ENCODE measurements at places on chromosomes 6 and 20. TPM values are rescaled to one million over a fixed set of nuclear protein-coding genes. Genes with fewer than 3 reads are reported as not detected.

- no peaks in the 10 kb centered on the region for H3K27me3 ChIP-seq
- peak; percentile 53 for DNase-seq
- H3K27ac ChIP-seq, result peak overlapping the region; percentile 99
- no peaks in the 10 kb centered on the region for H3K36me3 ChIP-seq
- H3K4me1 ChIP-seq, result peaks cover 60% of the 10 kb centered on the region
These were observed 1.2 kb downstream of the IFNGR1 start for GRCh38 chr6:137217801-137218472.

DNA sequence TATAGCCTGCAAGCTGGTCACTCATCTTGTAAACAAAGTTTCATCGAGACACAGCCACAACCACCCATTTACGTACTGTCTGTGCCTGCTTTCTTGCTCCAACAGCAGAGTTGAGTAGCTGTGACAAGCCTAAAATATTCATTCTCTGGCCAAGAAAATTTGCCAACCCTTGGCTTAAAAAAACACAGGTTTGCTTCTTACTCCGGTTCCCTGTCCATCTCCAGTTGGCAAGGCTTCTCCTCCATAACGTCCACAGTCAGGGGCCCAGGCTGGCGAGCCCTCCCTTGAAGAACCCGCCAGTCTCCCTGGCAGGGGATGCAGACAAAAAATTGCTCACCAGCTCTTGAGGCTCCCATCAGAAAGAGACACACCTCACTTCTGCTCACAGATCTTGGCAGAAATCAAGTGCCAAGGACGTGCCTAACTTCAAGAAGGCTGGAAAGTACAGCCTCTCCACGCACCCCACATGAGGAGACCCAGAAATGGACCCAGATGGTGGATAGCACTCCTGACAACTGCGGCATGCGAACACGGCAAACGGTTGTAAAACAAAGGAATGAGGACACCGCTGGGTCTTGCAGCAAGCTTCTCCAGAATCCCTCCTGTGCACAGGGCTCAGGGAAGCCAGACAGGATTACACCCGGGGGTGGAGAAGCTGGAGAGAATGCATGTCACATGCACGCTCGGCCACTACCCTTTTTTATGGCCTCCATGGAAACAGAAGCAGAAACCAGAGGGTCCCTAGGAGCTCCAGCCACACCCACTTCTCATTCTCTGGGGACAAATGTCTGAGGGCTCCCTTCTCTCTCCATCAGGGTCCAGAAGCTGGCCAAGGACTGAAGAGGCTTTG, 59.8 kb upstream of the SIRPA start:
- no peaks in the 10 kb centered on the region for H3K36me3 ChIP-seq
- H3K27me3 ChIP-seq, result peaks cover 44% of the 10 kb centered on the region
- no peak for DNase-seq
- H3K4me3 ChIP-seq, result no peak overlapping the region
- peaks cover 5% of the 10 kb centered on the region for H3K4me1 ChIP-seq
- H3K27ac ChIP-seq, result no peak overlapping the region

INSM1 gene
- total RNA-seq, result not detected

RNF114 gene
- total RNA-seq, result 138 TPM

- no peaks in the 10 kb centered on the region for H3K4me1 ChIP-seq
- DNase-seq, result no peak
- H3K4me3 ChIP-seq, result no peak overlapping the region
These were observed 277.0 kb downstream of the PRL start for GRCh38 chr6:22019857-22020256.

GRCh38 chr20:13301596-13301995, 80.5 kb downstream of the ISM1 start:
- H3K27me3 ChIP-seq, result no peaks in the 10 kb centered on the region
- no peaks in the 10 kb centered on the region for H3K36me3 ChIP-seq
- no peak overlapping the region for H3K27ac ChIP-seq
- no peaks in the 10 kb centered on the region for H3K4me1 ChIP-seq
- no peak for DNase-seq

- H3K27me3 ChIP-seq, result no peaks in the 10 kb centered on the region
- peaks cover 11% of the 10 kb centered on the region for H3K4me1 ChIP-seq
- no peak overlapping the region for H3K4me3 ChIP-seq
- H3K36me3 ChIP-seq, result no peaks in the 10 kb centered on the region
- no peak overlapping the region for H3K27ac ChIP-seq
These were observed 39.0 kb upstream of the HBS1L start for GRCh38 chr6:135093578-135093977.

GRCh38 chr6:7328243-7328642, 15.2 kb upstream of the SSR1 start:
- H3K4me1 ChIP-seq, result no peaks in the 10 kb centered on the region
- no peak overlapping the region for H3K4me3 ChIP-seq
- DNase-seq, result no peak
- no peaks in the 10 kb centered on the region for H3K36me3 ChIP-seq
- H3K27ac ChIP-seq, result no peak overlapping the region

DNA sequence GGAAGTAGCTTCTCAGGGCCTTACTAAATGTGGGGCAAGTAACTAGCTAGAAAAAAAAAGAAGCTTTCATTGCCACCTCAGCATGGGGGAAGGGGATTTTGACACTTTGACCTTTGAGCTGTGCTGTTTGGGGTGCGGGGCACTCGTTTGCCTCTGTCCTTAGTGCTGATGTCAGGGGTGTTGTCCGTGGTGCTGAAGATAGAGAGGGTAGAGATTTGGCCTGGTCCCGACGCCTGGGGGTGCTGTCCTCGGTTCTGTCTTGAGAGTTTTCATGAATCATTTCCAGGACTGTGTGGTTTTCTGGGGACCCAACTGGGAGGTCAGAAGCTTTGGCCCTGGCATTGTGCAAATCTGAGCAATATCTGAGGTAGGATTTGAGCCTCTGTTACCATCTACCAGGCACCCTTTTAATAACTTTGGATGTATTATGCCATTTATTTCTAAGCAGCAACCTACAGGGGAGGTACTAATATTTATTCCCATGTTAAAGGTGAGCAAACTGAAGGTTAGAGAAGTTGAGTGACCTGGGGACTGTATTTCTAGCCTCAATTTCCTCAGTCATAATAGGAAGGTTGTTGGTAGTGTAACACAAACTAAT, 78.0 kb downstream of the DLGAP4 start:
- DNase-seq, result no peak
- no peaks in the 10 kb centered on the region for H3K36me3 ChIP-seq
- no peak overlapping the region for H3K4me3 ChIP-seq
- H3K4me1 ChIP-seq, result no peaks in the 10 kb centered on the region
- peaks cover 20% of the 10 kb centered on the region for H3K27me3 ChIP-seq
- H3K27ac ChIP-seq, result no peak overlapping the region

- peaks cover 9% of the 10 kb centered on the region for H3K4me1 ChIP-seq
- DNase-seq, result no peak
- H3K36me3 ChIP-seq, result no peaks in the 10 kb centered on the region
- peaks cover 4% of the 10 kb centered on the region for H3K27me3 ChIP-seq
These were observed 30.6 kb downstream of the ZNF311 start for GRCh38 chr6:28974505-28974904.

GRCh38 chr6:93586306-93586705, 166.9 kb upstream of the EPHA7 start:
- H3K4me1 ChIP-seq, result no peaks in the 10 kb centered on the region
- no peaks in the 10 kb centered on the region for H3K27me3 ChIP-seq
- H3K27ac ChIP-seq, result no peak overlapping the region
- DNase-seq, result no peak
- no peak overlapping the region for H3K4me3 ChIP-seq

DNA sequence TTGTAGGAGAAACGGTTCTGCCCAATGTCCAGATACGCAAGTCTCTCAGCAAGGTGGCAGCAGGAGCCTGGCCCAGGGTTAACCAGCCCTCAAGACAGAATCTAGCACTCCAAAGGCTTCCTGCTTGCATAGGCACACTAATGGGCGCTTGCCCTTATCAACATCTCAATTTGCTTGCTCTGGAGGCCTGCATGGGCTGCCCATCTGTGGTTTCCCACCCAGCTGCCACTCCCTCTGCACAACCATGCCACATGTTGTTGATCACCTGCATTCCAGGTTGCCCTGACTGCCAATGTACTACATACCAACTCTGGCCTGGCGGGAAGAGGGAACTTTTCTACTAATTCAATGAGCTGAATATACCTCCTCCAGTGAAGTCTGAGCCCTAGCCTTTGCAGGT, 74.6 kb downstream of the ATG5 start:
- H3K27ac ChIP-seq, result no peak overlapping the region
- no peaks in the 10 kb centered on the region for H3K4me1 ChIP-seq
- peak; percentile 40 for DNase-seq
- no peaks in the 10 kb centered on the region for H3K27me3 ChIP-seq
- H3K4me3 ChIP-seq, result no peak overlapping the region

MATN4 gene
- total RNA-seq, result not detected

- H3K27ac ChIP-seq, result peak overlapping the region; percentile 70
- no peak for DNase-seq
- H3K4me1 ChIP-seq, result peaks cover 16% of the 10 kb centered on the region
- H3K4me3 ChIP-seq, result peak overlapping the region; percentile 2
- H3K27me3 ChIP-seq, result no peaks in the 10 kb centered on the region
These were observed 35.0 kb downstream of the SESN1 start for GRCh38 chr6:109059571-109060021.

DNA sequence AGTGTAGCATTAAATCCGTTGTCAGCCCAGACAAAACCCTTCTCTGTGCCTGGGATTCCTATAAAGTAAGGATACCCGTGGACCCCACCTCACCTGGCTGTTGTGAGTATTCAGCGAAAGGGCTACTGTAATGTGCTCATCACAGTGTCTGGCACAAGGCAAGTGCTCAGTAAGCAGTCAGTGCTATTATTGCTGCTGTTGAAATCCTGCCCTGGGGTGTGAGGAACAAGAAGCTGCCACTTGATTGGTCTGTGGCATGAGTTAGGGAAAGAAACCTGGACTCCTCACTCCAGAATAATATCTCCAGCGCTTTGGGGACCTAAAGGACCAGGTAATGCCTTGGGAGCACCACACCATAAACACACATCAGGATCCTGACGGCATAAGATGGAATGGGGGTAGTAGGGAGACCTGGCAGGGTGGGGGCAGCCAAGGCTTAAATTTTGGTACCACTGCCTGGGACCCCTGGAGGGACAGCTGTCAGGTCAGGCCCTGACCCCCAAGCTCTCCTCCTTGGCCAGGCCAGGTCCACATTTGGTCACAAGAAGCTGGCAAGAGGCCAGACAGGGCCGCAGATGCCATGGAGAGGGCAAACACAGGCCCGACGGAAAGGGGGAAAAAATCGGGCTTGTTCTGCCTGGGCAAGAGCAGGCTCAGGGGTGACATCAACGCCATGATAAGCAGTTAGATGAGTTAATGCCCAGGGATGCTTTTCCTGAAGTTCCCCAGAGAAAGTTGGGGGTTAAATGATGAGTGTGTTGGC, 66.5 kb downstream of the MRPL14 start:
- H3K27ac ChIP-seq, result peak overlapping the region; percentile 23
- H3K36me3 ChIP-seq, result no peaks in the 10 kb centered on the region
- no peak for DNase-seq
- no peaks in the 10 kb centered on the region for H3K27me3 ChIP-seq
- peaks cover 27% of the 10 kb centered on the region for H3K4me1 ChIP-seq

DNA sequence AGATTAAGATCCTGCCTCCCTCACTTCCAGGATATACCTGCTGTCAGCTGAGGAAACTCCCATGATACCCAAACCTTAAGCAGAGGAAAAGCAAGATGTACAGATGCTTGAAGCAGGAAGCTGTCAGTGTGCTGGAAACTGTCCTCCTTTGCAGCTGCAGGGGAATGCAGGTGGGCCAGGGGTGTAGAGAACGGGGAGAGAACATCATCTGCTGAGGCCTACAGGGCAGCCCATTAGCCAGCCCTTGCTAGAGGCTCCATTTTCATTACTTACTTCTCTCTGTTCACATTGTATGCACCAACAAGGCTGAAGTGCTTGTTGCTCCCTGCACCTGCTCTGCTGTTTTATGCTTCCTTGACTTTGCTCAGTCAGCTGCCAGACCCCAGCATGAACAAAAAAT, 119.1 kb downstream of the PRND start:
- no peak for DNase-seq
- H3K27me3 ChIP-seq, result no peaks in the 10 kb centered on the region

GRCh38 chr6:170270984-170271593, 19.8 kb downstream of the DLL1 start:
- H3K27ac ChIP-seq, result no peak overlapping the region
- no peaks in the 10 kb centered on the region for H3K36me3 ChIP-seq
- no peak for DNase-seq
- H3K4me1 ChIP-seq, result peaks cover 6% of the 10 kb centered on the region
- no peak overlapping the region for H3K4me3 ChIP-seq

COMMD7 gene
- 3.8 TPM for total RNA-seq

CALHM5 gene
- under 0.01 TPM for total RNA-seq

SIRPB1 gene
- total RNA-seq, result 0.87 TPM

- H3K27ac ChIP-seq, result no peak overlapping the region
- H3K36me3 ChIP-seq, result no peaks in the 10 kb centered on the region
- H3K27me3 ChIP-seq, result no peaks in the 10 kb centered on the region
- H3K4me3 ChIP-seq, result no peak overlapping the region
- DNase-seq, result no peak
These were observed 39.7 kb downstream of the ZC3H12D start for GRCh38 chr6:149445095-149445466.

DNA sequence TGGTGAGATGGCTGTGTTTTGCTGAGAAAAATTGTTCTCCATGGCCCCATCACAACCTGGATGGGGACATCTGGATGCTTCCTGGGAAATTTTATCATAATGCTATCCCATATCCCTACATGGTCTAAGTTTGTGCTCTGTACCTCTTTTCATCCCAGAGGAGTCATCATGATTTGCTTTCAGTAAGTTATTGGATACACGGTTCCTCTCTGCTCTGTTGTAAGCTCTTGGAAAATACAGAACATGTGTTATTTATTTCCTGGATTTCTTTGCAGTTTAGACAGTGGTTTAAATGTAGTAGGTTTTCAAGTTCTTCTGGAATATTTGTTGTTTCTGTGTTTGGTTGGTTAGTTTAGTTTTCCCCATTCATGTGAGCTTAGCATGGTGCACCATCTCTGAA, 129.2 kb upstream of the ECI2 start:
- no peak overlapping the region for H3K27ac ChIP-seq
- no peak overlapping the region for H3K4me3 ChIP-seq
- H3K36me3 ChIP-seq, result no peaks in the 10 kb centered on the region
- no peaks in the 10 kb centered on the region for H3K4me1 ChIP-seq

GPSM3 gene
- total RNA-seq, result not detected

NXT1 gene
- 2.3 TPM for total RNA-seq

DNA sequence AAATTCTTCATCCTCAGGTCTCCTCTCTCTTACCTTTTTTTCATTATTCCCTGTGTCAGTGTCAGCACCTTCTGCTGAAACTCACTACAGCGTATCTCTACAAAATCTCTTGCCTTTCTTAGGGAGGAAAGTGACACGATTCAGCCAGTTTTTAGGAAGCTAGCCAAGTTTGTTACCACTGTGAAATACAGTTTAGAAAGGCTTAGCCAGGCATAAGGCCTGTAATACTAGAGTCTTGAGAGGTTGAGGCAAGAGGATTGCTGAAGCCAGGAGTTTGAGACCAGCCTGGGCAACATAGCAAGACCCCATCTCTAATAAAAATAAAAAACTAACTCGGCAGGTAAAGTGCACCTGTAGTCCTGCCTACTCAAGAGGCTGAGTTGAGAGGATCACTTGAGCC, 16.7 kb downstream of the TAB2 start:
- H3K36me3 ChIP-seq, result no peaks in the 10 kb centered on the region
- peaks cover 45% of the 10 kb centered on the region for H3K4me1 ChIP-seq
- H3K27me3 ChIP-seq, result no peaks in the 10 kb centered on the region
- DNase-seq, result no peak

Measured in stomach (tissue), 19 donors.